ENCODE measurements at places on chromosomes 5 and 9.

GRCh38 chr9:122276096-122276495, 11.4 kb downstream of the MRRF start:
- H3K4me1 ChIP-seq, result no peaks in the 10 kb centered on the region
- DNase-seq, result no peak
- H3K27ac ChIP-seq, result no peak overlapping the region
- H3K27me3 ChIP-seq, result no peaks in the 10 kb centered on the region
- peaks cover 37% of the 10 kb centered on the region for H3K36me3 ChIP-seq

GRCh38 chr9:98607787-98608186, 100.9 kb downstream of the GABBR2 start:
- no peak overlapping the region for H3K27ac ChIP-seq
- no peaks in the 10 kb centered on the region for H3K36me3 ChIP-seq
- H3K4me1 ChIP-seq, result no peaks in the 10 kb centered on the region
- DNase-seq, result peak; percentile 16
- H3K4me3 ChIP-seq, result no peak overlapping the region

DNA sequence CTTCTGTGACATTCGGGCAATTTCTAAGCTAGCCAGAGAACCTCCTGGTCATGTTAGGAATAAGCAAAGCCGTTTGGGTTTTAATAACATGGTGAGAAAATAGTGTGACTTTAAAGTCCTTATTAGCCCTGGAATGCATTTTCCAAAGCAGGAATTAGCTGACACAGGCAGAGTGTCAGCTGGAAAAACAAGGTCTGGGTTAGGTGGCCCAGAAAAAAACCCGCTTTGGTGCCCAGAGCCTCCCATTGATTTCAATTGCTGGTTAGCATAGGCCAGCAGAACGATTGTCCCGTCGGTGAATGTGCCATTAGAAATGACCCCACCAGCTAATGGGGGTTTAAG, 62.1 kb upstream of the CPEB4 start:
- H3K27me3 ChIP-seq, result no peaks in the 10 kb centered on the region
- no peak for DNase-seq
- no peaks in the 10 kb centered on the region for H3K36me3 ChIP-seq
- no peak overlapping the region for H3K27ac ChIP-seq
- no peak overlapping the region for H3K4me3 ChIP-seq

DNA sequence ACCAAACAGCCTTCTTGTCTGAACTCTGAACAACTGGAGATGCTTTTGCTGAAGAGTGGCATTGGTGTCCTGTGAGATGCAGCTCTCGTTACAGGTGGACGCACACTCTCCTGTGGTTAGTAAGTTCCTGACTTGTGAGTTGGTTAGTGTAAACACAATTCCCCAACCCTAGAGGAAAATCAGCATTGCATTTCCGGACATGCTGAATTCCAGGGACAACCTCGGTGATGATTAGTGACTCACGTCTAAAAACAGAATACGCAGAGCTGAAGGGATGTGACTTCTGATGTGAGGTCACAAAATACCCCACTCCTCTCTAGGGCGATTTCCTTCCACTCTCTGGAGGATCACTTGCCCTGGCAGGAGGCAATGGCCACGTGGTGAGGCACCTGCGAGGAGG, 5.0 kb downstream of the OR2V2 start:
- peak; percentile 98 for DNase-seq
- no peaks in the 10 kb centered on the region for H3K36me3 ChIP-seq
- H3K4me1 ChIP-seq, result peaks cover 55% of the 10 kb centered on the region
- no peaks in the 10 kb centered on the region for H3K27me3 ChIP-seq

GRCh38 chr9:129713402-129713679, 39.5 kb downstream of the PTGES start:
- no peaks in the 10 kb centered on the region for H3K36me3 ChIP-seq
- H3K27me3 ChIP-seq, result no peaks in the 10 kb centered on the region
- no peak overlapping the region for H3K4me3 ChIP-seq
- H3K4me1 ChIP-seq, result 0 out of 2 replicates have a peak, but pooled peaks cover 6% of the 10 kb centered on the region
- no peak overlapping the region for H3K27ac ChIP-seq

DNA sequence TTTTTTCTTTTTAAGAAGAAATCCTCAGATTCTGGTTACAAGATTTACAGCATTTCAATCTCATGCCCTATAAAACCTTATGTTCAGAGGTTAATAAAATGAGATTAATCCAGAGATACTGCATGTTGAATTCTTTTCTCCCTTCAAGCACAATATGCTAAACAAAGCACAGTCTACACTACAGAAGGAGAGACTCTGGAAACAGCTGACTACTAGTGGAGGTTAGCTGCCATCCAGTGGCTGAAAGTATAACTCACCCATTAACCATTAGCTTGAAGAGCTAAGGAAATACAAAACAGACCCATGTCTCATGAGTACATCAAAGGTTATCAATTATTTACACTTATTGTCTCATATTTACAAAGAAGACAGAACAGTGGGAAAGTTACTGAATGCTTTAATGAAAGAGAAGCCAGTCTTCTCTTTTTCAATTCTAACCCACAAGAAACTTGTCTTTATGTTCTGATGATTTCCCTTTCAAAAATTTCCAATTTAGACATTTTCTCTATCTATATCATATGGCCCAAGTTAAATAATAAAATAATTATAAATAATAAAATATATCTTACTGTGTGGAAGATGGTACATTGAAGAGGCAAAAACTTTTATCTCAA, 12.7 kb upstream of the DNAH5 start:
- H3K36me3 ChIP-seq, result no peaks in the 10 kb centered on the region
- no peaks in the 10 kb centered on the region for H3K27me3 ChIP-seq
- H3K4me3 ChIP-seq, result no peak overlapping the region
- no peaks in the 10 kb centered on the region for H3K4me1 ChIP-seq
- H3K27ac ChIP-seq, result no peak overlapping the region
- peak; percentile 91 for DNase-seq

DNA sequence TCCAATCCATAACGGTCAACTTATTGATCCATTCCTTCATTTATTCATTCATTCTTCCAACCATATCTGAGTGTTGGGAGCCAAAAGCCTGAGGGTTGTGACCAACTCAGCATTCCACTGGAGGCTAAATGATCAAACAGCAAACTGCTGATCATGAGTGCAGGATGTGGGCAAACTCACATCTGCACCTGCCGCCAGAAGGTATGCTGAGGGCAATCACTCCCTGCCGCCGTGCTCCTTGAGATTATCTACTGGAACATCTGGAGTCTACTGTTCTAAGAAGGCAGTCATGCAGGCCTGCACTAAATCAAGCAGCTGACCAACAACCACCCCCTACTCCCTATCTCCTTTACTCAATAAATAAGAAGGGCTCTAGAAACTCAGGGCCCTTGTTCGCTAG, 184.0 kb downstream of the TTLL11 start:
- no peak overlapping the region for H3K27ac ChIP-seq
- H3K4me1 ChIP-seq, result no peaks in the 10 kb centered on the region
- H3K27me3 ChIP-seq, result no peaks in the 10 kb centered on the region
- no peak for DNase-seq
- H3K4me3 ChIP-seq, result no peak overlapping the region

GRCh38 chr9:90808398-90808797, 6.8 kb downstream of the SYK start:
- no peak for DNase-seq
- no peaks in the 10 kb centered on the region for H3K36me3 ChIP-seq
- H3K27ac ChIP-seq, result no peak overlapping the region

DNA sequence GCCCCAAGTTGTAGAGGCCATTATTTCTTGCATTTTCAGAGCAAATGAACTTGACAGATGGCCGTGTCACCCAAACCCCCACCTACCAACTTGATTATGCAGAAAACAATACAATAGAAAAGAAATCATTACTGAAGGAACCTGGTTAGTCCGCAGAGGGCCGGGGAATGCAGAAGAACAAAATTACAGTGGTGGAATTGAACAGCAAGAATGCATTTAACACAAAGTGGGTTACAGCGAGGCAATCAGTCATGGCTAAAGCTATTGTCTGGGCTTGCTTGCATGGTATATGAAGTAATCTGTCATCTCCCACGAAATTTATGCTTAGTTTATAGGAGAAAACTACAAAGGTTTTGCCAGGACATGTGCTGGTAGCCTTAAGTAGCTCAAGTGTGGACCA, 238.3 kb upstream of the IRX1 start:
- DNase-seq, result no peak
- no peaks in the 10 kb centered on the region for H3K36me3 ChIP-seq
- no peak overlapping the region for H3K27ac ChIP-seq

GRCh38 chr5:61332358-61332749, 296 bp downstream of the ZSWIM6 start:
- no peak for DNase-seq
- H3K4me3 ChIP-seq, result peak overlapping the region; percentile 55
- H3K4me1 ChIP-seq, result peaks cover 34% of the 10 kb centered on the region
- no peak overlapping the region for H3K27ac ChIP-seq
- no peaks in the 10 kb centered on the region for H3K36me3 ChIP-seq
- H3K27me3 ChIP-seq, result no peaks in the 10 kb centered on the region

- no peak overlapping the region for H3K27ac ChIP-seq
- H3K4me3 ChIP-seq, result no peak overlapping the region
- H3K27me3 ChIP-seq, result no peaks in the 10 kb centered on the region
- no peaks in the 10 kb centered on the region for H3K36me3 ChIP-seq
- DNase-seq, result no peak
- H3K4me1 ChIP-seq, result no peaks in the 10 kb centered on the region
Measured at GRCh38 chr5:79091064-79091463, 20.5 kb upstream of the BHMT start.

DNA sequence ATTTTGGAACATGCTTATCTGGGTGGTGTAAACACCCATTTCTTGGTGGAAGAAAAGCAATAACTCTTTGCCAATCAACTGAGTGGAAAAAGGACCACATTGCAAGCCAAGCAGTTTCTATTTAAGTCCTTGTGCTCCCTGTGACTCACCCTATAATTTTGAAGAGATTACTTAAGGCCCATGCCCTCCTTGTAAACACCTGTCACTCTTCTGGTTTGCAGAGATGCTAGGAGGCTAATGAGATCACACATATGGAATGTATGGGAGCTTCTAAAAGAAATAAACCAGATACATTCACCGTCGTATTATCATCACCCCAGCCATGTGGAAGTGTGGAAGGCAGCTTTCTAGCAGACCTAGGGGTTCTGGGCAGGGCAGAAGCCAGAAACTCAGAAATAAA, 337.1 kb downstream of the GADD45G start:
- no peaks in the 10 kb centered on the region for H3K4me1 ChIP-seq
- no peak overlapping the region for H3K4me3 ChIP-seq
- DNase-seq, result peak; percentile 50
- peaks cover 11% of the 10 kb centered on the region for H3K27me3 ChIP-seq

- H3K27ac ChIP-seq, result no peak overlapping the region
- no peak for DNase-seq
- H3K27me3 ChIP-seq, result no peaks in the 10 kb centered on the region
- H3K36me3 ChIP-seq, result no peaks in the 10 kb centered on the region
Measured at GRCh38 chr9:125100822-125101221, 42.5 kb downstream of the SCAI start.

- no peak overlapping the region for H3K4me3 ChIP-seq
- H3K27ac ChIP-seq, result no peak overlapping the region
- H3K36me3 ChIP-seq, result peaks cover 4% of the 10 kb centered on the region
- no peaks in the 10 kb centered on the region for H3K27me3 ChIP-seq
- no peaks in the 10 kb centered on the region for H3K4me1 ChIP-seq
Measured at GRCh38 chr9:34036625-34037024, 12.1 kb downstream of the UBAP2 start.

- DNase-seq, result no peak
- no peaks in the 10 kb centered on the region for H3K4me1 ChIP-seq
- no peaks in the 10 kb centered on the region for H3K36me3 ChIP-seq
Measured at GRCh38 chr5:66198837-66199236, 54.7 kb downstream of the SREK1 start.

- H3K36me3 ChIP-seq, result peaks cover 18% of the 10 kb centered on the region
- no peak overlapping the region for H3K27ac ChIP-seq
- H3K4me3 ChIP-seq, result peak overlapping the region; percentile 89
- H3K4me1 ChIP-seq, result peaks cover 11% of the 10 kb centered on the region
- no peaks in the 10 kb centered on the region for H3K27me3 ChIP-seq
Measured at GRCh38 chr9:133355881-133356357, 368 bp downstream of the SURF1 start.

DNA sequence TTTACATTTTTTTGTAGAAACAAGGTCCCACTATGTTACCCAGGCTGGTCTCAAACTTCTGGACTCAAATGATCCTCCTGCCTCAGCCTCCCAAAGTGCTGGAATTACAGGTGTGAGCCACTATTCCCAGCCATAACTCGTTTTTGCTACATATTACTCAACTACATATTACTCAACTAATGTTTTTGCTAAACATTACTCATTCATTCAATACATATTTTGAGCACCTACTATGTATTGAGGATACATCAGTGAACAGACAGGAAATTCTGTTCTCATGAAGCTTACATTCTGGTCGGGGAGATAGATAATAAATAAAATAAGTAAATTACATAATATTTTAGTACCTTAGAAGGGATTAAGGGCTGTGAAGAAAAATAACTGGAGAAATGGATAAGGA, 34.9 kb upstream of the STOM start:
- H3K36me3 ChIP-seq, result no peaks in the 10 kb centered on the region
- no peaks in the 10 kb centered on the region for H3K27me3 ChIP-seq
- H3K4me3 ChIP-seq, result no peak overlapping the region
- no peak overlapping the region for H3K27ac ChIP-seq

- H3K27me3 ChIP-seq, result no peaks in the 10 kb centered on the region
- peak overlapping the region; percentile 93 for H3K27ac ChIP-seq
- no peaks in the 10 kb centered on the region for H3K36me3 ChIP-seq
Measured at GRCh38 chr5:142193114-142193428, 84.5 kb downstream of the NDFIP1 start.

GRCh38 chr9:133031130-133031422, 279 bp downstream of the GTF3C5 start:
- H3K36me3 ChIP-seq, result no peaks in the 10 kb centered on the region
- peak overlapping the region; percentile 99 for H3K4me3 ChIP-seq
- no peaks in the 10 kb centered on the region for H3K27me3 ChIP-seq
- peaks cover 12% of the 10 kb centered on the region for H3K4me1 ChIP-seq

DNA sequence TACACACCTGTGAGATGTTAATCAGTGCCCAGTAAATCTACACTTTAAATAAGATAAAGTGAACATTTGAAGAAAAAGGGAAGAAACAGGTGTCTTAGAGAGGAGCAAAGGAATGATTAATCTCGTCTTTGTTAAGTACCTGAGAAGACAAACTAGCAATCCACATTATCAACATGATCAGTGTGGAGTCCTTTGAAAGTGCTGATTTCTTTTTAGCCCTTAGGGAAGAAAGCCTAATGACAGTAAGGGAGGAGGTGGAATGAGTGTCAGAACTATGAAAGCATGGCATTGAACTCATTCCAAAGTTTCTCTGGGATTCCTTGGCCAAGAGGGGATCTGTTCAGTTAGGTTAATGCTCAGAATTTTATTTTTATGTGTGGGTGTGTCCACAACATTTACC, 1109.0 kb upstream of the ACO1 start:
- no peak overlapping the region for H3K27ac ChIP-seq
- H3K4me1 ChIP-seq, result no peaks in the 10 kb centered on the region
- DNase-seq, result no peak
- no peak overlapping the region for H3K4me3 ChIP-seq
- H3K27me3 ChIP-seq, result no peaks in the 10 kb centered on the region
- no peaks in the 10 kb centered on the region for H3K36me3 ChIP-seq

- H3K4me3 ChIP-seq, result no peak overlapping the region
- peaks cover 15% of the 10 kb centered on the region for H3K36me3 ChIP-seq
- H3K4me1 ChIP-seq, result no peaks in the 10 kb centered on the region
- H3K27ac ChIP-seq, result no peak overlapping the region
- no peaks in the 10 kb centered on the region for H3K27me3 ChIP-seq
Measured at GRCh38 chr9:23674016-23674585, 151.9 kb downstream of the ELAVL2 start.

Data from PC-3 (cell line).